SJSA1 (cell line): ENCODE measurements at places on chromosomes 2 and 18. TPM values are rescaled to one million over a fixed set of nuclear protein-coding genes. Genes with fewer than 3 reads are reported as not detected.

- no peak for DNase-seq
Measured at GRCh38 chr2:238075397-238075796, 14.6 kb downstream of the SCLY start.

- DNase-seq, result no peak
Measured at GRCh38 chr18:13363359-13363758, 144.8 kb downstream of the LDLRAD4 start.

GRCh38 chr2:106358081-106358480 is 110.1 kb downstream of the RGPD3 start:
- no peak for DNase-seq

DNA sequence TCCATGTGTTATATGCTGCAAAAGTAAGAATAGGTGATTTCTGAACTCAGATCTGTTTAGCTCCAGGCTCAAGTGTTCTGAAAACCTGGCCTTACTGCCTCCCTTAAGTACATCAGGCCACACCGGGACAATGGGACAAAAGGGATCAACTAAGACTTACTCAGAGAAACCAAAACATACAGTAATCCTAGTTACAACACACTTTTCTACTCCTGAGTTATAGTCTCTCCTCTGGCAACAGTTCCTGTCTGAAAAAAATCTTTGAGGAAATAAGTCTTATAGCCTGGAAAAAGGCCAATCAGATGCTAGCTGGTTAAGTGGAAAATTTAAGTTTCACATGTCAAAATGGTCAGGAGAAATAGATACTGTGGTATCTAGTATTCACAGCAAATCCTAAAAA is 5.6 kb downstream of the METTL5 start:
- no peak for DNase-seq

GRCh38 chr2:150418916-150419315 is 68.6 kb downstream of the RND3 start:
- no peak for DNase-seq

- DNase-seq, result no peak
Measured at GRCh38 chr2:233651430-233651829, 15.2 kb downstream of the UGT1A10 start.

GRCh38 chr2:27123302-27124150 is at the start of gene ABHD1:
ABHD1 (plus strand) TSS chr2:27123815; CDS start chr2:27123949, 134 bp downstream.
- DNase-seq, result no peak

DNA sequence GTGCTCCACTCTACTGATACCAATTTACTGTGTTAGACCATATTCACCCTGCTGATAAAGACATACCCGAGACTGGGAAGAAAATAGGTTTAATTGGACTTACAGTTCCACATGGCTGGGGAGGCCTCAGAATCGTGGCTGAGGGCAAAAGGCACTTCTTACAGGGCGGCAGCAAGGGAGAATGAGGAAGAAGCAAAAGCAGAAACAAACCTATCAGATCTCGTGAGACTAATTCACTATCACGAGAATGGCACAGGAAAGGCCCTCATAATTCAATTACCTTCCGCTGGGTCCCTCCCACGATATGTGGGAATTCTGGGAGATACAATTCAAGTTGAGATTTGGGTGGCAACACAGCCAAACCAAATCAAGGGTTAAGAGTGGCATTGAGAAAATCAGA is 65.2 kb downstream of the LDLRAD4 start:
- DNase-seq, result no peak

DNA sequence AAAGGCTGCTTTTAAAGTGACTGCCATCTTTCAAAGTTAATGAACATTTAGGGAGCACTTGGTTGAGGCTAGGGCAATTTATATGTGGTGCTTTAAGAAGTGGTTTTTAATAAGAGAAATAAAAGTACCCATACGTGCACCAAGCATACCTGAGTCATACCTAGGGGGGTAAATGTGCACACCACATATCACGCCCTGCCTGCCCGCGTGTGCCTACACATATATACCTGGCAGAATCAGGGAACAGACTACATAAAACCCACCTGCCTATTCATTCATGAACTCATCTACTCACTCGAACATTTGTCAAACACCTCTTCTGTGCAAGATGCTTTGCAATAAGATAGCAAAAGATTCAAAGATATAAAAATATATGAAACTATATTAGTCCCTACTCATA is 69.3 kb upstream of the TMEM200C start:
- DNase-seq, result no peak

DNA sequence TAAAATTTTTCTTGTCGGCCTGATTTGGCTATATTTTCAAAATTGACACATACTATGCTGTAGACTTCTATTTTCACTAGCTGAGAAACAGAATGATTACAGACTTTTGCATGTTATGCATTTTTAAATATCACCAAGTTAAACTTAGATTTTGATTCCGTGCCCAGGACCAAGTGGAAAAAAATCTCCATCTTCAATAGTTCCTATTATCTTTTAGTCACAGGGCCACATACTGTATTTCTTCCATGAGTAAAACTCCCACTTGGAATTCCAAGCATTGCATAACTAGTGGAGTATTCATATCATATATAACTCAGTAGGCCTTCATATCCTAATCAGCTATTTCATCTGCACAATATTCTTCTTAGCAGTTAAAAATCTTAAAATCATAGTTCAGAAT is 470.9 kb downstream of the ARHGAP15 start:
- no peak for DNase-seq

DNA sequence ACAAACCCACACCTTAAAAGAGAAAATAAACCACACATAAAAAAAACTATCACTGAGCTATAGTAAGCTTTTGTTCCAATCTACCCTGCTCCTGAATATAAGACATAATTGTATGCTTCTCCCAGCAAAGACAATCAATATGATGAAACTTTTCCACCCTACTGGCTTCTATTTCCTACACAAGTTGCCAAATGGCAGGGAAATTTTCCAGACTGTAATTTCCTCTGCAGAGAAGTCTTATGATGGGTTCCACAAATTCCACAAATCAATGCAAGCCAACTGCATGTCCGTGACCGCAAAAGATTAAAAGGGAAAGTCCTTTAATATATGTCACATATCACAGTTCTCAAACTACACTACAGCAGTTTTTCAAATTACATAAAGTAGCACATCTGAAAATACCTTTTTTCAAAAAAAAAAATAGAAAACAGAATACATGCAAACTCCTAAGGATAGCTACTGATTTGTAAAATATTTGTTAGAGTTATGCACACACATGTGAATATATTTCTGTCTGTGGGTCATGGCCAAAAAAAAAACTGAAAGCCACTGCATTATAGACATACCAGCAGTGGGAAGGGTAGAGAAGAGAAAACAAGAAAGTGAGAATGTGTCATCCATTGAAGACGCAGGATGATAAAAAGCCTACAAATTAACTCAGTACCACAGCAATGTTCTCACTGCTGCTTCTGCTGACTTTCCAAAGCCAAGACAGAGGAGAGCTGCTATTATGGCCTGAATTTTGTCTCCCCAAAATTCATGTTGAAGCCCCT is 61.4 kb downstream of the RPL31 start:
- DNase-seq, result peak; percentile 73

DNA sequence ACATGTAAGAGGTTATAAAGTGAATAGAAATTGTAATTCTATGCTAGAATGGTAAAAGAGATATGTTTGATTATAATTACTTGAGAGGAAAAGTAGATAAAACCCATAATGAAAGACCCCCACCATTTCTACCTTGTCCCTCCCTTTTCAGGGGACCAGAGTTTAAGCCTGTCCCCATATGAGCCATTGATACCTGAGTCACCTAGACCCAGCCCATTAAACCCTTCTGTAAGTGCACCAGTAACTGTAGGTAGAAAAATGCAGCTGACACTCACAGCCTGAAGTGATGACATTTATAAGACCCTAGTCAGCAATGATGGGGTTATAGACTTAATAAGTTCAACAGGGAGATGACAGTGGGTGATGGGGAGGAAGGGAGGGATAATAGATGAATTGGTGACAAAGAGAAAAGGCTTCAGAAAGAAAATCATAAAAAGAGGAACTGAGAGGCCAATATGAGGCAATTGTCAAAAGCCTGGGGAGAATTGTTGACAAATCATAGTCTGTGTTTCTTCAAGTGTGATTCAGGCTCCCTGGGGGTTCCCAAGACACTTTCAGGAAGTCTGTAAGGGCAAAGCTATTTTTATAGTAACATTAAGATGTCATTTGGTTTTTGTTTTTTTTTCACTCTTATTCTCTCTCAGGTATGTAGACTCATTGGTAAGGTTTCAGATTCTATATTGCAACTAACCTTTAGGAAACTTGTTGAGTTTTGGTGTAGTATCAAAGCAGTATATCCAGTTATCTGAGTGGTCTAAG is 544.2 kb downstream of the SATB2 start:
- DNase-seq, result no peak

KATNAL2 gene
- total RNA-seq, result 0.18 and 0.56 TPM in 2 replicates

PRR30 gene
- not detected in 2 replicates for total RNA-seq

EML6 gene
- 1.3 TPM in 1 of 2 replicates, not detected in the other for total RNA-seq
